ENCODE measurements at places on chromosomes 12 and 14. TPM values are rescaled to one million over a fixed set of nuclear protein-coding genes. Genes with fewer than 3 reads are reported as not detected.

- no peak for DNase-seq
Observed at GRCh38 chr14:53921027-53921426, 35.6 kb downstream of the BMP4 start.

- no peak for DNase-seq
Observed at GRCh38 chr12:105030820-105031807, 45.0 kb downstream of the NOPCHAP1 start.

The CLEC1B gene
- not detected for polyA plus RNA-seq

GRCh38 chr12:62533087-62533754 is 66.6 kb downstream of the MON2 start:
- DNase-seq, result no peak

Measured in psoas muscle (tissue), 8 donors.